ENCODE measurements at places on chromosomes 4 and X. TPM values are rescaled to one million over a fixed set of nuclear protein-coding genes. Genes with fewer than 3 reads are reported as not detected.

Gene DGAT2L6
- polyA plus RNA-seq: not detected

Gene TLR10
- not detected for polyA plus RNA-seq

Gene STPG2
- not detected for polyA plus RNA-seq

Gene ADGRL3
- polyA plus RNA-seq: 0.02 TPM

Gene ITIH6
- not detected for polyA plus RNA-seq

Gene CTAG1B
- not detected for polyA plus RNA-seq

Gene HTR2C
- 0.02 TPM for polyA plus RNA-seq

Gene RAPGEF2
- polyA plus RNA-seq: 19.2 TPM

DNA sequence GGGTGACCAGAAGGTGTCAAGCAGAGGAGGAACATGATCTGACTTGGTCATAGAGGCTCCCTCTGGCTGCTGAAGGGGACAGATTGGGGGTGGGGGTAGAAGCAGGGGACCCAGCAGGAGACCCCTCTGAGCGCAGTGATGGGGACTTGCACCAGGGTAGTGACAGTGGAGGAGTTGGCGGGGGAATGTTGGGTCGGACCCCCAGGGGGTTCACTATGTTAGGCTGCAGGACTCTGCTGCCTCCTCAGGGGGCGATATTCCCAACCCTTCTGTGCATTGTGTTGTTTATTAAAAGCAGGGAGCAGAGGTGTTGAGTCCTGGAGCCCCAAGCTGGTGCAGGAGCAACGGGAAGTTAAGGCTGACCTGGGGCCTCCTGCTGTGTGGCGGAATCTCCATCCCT lies 8.8 kb downstream of the WDR13 start:
- no peak overlapping the region for H3K27ac ChIP-seq
- H3K4me1 ChIP-seq: no peaks in the 10 kb centered on the region
- H3K4me3 ChIP-seq: no peak overlapping the region
- peak; percentile 36 for DNase-seq
- no peaks in the 10 kb centered on the region for H3K27me3 ChIP-seq

GRCh38 chr4:82644734-82645126 lies 82.9 kb upstream of the TMEM150C start:
- H3K4me1 ChIP-seq: peaks cover 15% of the 10 kb centered on the region
- no peak overlapping the region for H3K4me3 ChIP-seq
- H3K36me3 ChIP-seq: peaks cover 3% of the 10 kb centered on the region
- no peaks in the 10 kb centered on the region for H3K27me3 ChIP-seq
- no peak overlapping the region for H3K27ac ChIP-seq

DNA sequence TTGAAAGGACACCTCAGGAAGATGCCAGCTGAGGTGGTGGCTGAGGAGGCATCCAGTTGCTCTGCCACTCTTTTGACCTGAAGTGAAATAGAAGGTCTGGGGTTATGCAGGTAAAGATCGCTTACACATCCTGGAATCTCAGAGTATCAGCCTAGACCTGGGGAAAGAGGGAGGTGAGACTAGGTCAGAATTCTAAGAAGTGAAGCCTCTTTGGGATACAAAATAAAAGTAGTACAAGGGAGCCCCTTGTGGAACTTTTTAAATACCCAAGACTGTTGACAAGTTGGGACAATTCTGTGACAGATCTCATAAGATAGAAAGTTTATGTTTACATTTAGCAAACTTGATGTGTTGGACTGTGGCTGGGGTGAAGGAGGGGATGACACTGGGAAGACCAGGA lies 263.1 kb downstream of the SPRY1 start:
- DNase-seq: no peak
- H3K4me3 ChIP-seq: no peak overlapping the region
- H3K4me1 ChIP-seq: no peaks in the 10 kb centered on the region
- H3K27ac ChIP-seq: no peak overlapping the region

DNA sequence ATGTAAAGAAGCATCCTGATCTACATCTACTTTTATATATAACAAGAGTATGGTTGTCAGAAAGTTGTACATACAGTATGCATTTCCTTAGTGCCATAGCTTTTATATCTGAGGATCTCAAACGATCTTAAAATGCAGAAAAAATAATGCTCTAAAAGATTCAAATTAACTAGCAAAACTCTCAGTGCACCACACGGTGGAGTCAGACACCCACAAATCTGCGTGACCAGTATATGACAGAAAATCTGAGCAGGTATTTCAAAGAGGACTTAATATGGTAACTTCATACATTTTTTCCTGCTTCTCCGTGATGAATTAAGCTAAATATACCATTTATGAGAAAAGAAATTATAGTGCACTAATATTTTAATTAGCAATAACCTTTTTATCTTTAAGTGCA lies 803.0 kb downstream of the DMD start:
- peak; percentile 0 for DNase-seq
- H3K27ac ChIP-seq: no peak overlapping the region
- no peaks in the 10 kb centered on the region for H3K36me3 ChIP-seq
- no peaks in the 10 kb centered on the region for H3K4me1 ChIP-seq
- H3K4me3 ChIP-seq: no peak overlapping the region
- H3K27me3 ChIP-seq: no peaks in the 10 kb centered on the region

- no peak overlapping the region for H3K4me3 ChIP-seq
- no peak overlapping the region for H3K27ac ChIP-seq
- H3K36me3 ChIP-seq: no peaks in the 10 kb centered on the region
Measured at GRCh38 chr4:83851261-83852084, 315.6 kb downstream of the GPAT3 start.

DNA sequence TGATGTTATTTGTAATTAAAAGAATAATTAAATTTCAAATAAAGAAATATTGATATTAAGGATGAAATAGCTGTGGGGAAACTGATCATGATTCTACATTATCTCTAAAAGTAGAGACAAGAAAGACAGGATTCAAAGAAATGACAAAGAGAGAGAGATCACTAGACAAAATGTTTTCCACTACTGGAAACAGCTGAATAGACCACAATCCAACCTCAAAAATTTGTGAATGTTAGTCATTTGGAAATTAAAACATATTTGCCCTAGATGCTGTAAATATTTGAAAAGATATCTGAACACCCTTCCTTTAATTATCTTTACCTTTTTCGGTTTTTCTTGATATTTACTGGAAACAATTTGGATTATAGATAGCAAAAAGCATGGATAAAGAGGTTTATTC lies 414.9 kb downstream of the CENPC start:
- no peak for DNase-seq
- no peak overlapping the region for H3K4me3 ChIP-seq
- H3K27ac ChIP-seq: no peak overlapping the region
- no peaks in the 10 kb centered on the region for H3K36me3 ChIP-seq

GRCh38 chr4:61273233-61273632 lies 73.1 kb downstream of the ADGRL3 start:
- DNase-seq: no peak
- H3K27me3 ChIP-seq: no peaks in the 10 kb centered on the region
- H3K36me3 ChIP-seq: no peaks in the 10 kb centered on the region
- H3K27ac ChIP-seq: no peak overlapping the region
- no peaks in the 10 kb centered on the region for H3K4me1 ChIP-seq

- peaks cover 94% of the 10 kb centered on the region for H3K27me3 ChIP-seq
- no peaks in the 10 kb centered on the region for H3K4me1 ChIP-seq
- no peaks in the 10 kb centered on the region for H3K36me3 ChIP-seq
- no peak overlapping the region for H3K27ac ChIP-seq
- no peak for DNase-seq
- peak overlapping the region; percentile 35 for H3K4me3 ChIP-seq
Measured at GRCh38 chr4:110636680-110637407, 14.0 kb upstream of the PITX2 start.
